Hippocampal formation (tissue), 2 donors: ENCODE measurements at places on chromosomes 11 and 22.

- DNase-seq: no peak
These were observed 59.6 kb downstream of the ST14 start for GRCh38 chr11:130219148-130219547.

DNA sequence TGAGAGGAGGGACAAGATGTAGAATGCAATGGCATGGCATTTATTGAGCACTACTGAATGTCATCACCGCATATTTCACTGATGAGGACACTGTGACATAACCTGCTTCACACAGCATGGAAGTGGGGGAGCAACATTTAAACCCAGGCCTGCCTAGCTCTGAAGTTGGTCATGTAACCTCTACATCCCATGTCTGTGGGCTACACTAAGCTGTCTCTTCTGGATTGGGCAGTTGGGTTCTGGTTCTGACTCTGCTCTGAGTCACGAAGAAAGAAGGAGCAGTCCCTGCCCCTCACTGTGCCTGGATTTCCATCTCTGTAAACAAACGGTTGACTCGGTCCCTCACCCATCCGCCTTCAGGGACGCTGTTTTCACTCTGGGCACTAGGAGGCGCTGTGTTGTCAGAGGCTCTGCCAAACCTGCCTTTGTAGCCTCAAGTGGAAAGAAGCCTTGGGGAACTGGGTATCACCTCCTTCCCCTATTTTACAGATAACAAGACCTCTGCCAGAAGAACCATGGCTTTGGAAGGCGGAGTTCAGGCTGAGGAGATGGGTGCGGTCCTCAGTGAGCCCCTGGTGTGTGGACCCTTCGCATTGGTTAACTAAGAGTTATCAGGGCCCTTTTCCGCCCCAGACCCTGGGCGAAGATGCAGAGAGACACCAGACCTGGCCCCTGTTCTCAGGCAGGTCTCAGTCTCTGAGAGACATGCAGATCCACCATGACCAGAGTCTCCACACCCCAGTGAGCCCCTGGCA, 12.7 kb upstream of the ARHGEF17 start:
- DNase-seq: peak; percentile 34

DNA sequence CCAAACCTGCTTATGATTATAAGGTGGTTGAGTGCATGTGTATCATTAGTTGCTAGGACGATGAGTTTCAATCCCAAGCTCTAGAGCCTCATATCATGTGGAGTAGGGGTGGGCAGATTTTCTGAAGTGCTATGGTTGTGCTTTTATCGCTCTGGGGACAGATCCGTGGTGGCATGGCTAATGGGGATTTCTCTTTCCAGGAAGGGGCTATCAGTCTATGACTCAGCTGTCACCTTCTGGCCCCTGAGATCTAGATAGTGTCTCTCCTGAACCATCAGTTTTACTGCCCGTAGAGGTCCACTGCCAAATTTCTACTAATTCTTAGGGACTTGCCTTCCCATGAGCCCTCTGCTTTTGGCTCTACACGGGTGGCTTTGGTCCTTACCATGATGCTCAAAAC, 51.8 kb downstream of the FDX1 start:
- no peak for DNase-seq

DNA sequence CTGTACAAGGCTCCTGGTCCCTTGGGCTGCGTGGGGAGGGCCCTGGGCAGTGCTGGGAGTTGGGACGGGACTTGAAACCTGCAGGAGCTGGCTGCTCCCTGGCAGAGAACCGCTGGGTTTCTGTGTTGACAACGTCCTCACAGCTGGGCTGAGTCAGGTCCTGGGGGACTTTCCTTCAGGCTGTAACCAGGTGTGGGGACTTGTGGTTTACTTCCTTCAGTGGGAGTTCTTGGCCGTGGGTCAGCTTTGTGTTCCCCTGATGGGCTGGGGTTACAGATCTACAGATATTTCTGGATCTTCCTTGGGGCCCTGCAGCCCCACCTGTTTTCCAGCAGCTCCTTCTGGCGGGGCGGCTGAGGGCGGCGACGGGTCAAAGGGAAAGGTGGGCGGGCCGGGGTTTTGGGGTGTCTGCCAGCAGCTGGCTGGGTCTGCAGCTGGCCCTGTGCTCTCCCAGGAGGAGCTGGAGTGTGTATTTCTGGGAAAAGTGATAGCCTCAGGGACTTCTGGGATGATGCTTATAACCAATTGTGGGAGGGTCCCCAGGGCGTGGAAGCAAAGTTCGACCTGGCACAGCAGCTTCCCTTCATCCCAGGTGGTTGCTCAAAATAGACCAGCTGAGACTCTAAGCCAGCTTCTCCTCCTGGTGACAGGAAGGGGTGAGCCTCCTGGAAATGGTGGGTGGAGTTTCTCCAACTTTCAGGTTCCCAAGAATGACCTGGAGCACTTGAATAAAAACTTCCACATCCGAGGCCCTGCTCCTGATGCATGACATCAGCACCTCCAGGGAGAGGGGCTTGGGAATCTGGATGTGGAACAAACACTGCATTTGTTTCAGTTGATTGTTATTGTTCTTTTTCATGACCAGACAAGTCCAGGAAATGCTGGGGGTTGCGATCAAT, 19.1 kb downstream of the ST14 start:
- DNase-seq: no peak

DNA sequence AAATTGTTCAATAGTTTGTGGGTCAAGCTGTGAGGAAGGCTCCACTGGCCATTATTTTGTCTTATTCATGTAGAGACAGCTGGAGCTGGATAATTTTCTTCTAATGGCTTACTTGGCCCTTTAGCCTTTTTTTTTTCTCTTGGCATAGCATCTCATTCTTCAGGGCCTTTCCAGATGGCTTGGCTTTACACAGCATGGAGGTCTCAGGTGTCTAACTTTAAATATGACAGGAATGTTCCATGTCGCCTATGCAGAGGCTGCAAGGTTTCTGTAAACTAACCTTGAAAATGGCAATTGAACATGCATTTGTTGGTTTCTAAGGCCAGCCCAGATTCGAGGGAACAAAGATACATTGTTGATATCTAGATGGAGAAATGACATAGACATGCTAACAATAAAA, 247.9 kb upstream of the CNTN5 start:
- no peak for DNase-seq

DNA sequence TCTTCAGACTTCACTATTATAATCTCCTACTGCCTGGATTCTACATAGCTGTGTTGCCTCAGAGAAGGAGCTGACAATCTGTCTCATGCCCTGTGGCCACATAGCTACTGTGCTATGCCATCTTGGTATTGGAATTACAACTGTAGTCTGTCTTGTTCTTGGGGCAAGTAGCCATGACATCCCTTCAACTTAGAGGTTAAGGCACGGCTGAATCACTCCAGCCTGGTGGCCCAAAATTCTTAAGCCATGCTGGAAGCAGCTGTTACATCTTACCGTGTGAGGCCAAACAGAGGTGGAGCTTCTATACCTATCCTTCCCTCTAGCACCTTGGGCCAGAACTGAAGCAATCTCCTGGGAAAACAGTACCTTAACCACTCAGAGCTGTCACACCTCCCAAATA, 14.8 kb downstream of the CARD18 start:
- DNase-seq: no peak

- DNase-seq: no peak
These were observed 53.8 kb upstream of the ME3 start for GRCh38 chr11:86726118-86726753.

- DNase-seq: no peak
These were observed 1074.9 kb downstream of the FAM181B start for GRCh38 chr11:81658722-81659121.

DNA sequence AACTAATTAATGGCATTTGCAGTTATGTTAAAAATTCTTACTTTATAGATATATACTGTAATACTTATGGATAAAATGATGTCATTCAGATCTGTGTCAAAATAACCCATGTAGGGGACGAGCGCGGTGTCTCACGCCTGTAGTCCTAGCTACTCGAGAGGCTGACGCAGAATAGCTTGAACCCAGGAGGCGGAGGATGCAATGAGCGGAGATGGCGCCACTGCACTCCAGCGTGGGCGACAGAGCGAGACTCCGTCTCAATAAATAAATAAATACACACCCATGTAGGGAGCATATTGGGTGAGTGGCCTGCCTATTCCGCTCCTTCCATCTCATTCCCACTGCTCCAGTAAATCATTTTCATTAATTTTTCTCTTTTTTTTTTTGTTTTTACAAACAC, 7.1 kb downstream of the SNU13 start:
- no peak for DNase-seq

DNA sequence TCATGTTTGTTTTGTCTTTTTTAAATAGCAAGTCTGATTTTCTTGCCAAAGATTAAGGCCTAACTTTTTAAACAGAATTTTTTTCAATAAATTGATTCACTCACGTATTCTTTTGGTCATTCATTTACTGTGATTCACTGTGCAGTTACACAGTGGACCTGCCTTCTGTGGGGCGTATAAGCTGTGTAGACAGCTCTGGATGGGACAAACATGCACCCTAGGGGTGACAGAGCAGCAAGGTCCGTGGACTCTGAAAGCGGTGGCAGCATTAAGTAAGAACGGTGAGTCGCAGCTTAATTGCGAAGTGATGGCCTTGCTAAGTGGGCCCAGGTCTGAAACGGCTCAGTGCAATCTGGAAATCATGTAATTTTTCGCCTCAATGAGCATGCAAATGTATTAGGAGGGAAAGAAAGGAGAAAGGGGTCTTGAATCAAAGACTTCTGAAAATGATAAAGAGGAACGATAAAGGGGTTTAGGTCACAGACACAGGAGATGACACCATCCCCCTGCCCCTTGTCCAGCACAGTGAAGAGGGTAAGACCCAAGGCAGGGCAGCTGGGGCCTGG, 113.1 kb downstream of the SPATA19 start:
- DNase-seq: no peak

- DNase-seq: no peak
These were observed 27.5 kb downstream of the IGHMBP2 start for GRCh38 chr11:68930991-68931855.

DNA sequence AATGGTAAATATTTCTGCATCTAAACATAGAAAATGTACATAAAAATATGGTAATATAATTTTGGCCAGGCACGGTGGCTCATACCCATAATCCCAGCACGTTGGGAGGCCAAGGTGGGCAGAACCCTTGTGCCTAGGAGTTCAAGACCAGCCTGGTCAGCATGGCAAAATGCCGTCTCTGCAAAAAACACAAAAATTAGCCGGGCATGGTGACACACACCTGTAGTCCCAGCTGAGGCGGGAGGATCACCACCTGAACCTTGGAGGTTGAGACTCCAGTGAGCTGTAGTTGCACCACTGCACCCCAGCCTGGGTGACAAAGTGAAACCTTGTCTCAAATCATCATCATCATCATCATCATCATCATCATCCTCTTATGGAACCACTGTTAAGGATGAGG, 230.6 kb upstream of the NCAM1 start:
- no peak for DNase-seq

- no peak for DNase-seq
These were observed 36.0 kb downstream of the GLB1L2 start for GRCh38 chr11:134367781-134368180.

DNA sequence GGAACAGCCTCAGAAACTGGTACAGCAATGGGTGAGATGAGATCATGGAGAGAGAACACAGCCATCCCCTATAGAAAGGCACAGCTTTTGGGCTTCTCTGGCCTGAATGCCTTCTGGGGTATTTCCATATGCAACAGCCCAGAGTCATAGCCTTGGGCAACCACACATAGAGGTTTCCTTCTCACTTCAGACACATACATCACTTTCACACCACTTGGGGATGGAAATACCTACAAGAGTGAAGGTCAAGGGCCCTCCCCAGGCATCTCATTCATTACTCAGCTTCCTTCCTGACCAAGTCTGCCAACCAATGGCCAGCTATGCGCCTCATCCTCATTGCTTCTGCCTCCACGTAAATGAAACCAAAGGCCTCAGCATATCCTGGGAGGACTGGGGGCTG, 17.7 kb upstream of the OLFML1 start:
- no peak for DNase-seq

DNA sequence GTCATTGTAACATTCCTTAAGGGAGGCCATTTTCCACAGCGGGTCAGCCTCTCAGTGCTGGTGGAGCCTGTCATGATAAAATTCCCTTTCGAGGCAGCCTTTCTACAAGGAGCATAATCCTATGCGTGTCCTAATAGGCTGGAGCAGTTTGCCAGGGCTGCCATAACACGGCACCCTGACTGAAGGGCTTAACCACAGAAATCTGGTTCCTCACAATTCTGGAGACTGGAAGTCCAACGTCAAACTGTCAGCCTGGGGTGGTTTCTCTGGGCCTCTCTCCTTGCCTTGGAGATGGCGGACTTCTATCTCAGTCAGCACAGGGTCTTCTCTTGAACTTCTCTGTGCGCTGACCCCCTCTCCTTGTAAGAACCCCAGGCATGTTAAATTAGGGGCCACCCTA, 1.4 kb upstream of the RGL4 start:
- DNase-seq: no peak

GRCh38 chr11:69278091-69278867, 15.7 kb upstream of the MYEOV start:
- no peak for DNase-seq

DNA sequence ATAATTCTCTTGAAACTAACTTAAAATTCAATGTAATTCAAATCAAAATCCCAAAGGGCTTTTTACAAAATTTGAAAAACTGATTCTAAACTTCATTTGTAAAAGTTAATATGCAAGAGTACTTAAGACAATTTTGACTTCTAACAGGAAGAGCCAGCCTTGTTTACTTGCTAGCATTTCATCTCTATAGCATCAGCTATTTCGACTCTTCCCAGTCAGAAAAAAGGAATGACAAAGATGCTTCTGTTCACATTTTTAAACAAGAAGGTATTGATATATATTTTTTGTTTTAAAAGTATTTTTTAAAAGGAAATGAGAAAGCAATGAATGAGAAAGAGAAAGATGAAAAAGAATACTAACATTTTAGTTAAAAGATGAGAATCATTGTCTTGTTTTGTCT, 16.4 kb downstream of the SLN start:
- DNase-seq: no peak

- peak; percentile 41 for DNase-seq
These were observed 687.9 kb downstream of the NTM start for GRCh38 chr11:132058211-132058772.

DNA sequence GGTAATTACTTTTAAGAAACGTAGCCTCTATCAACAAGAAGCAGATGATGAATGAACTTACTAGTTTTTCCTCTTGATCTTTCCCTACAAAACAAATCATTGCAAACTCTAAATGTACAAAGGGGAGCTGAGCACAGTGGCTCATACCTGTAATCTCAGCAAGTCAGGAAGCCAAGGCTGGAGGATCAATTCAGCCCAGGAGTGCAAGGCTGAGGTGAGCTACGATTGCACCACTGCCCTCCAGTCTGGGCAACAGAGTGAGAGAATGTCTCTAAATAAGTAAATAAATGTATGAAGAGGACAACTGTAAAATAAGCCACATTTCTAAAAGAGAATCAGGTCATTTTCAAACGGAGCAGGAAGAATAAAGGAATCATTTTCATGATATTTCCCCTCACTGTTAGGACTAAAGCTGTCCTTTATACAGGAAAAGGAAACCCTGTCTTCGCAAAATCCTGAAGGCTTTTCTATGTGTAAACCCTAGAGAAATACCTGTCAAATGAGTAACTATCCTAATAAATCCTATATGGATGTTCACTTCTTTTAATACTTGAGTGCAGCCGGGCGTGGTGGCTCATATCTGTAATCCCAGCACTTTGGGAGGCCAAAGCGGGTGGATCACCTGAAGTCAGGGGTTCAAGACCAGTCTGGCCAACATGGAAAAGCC, 41.2 kb downstream of the RRAS2 start:
- no peak for DNase-seq

- no peak for DNase-seq
These were observed 50.1 kb upstream of the WNT11 start for GRCh38 chr11:76256448-76256847.
